ENCODE measurements at places on chromosomes 4 and X. TPM values are rescaled to one million over a fixed set of nuclear protein-coding genes. Genes with fewer than 3 reads are reported as not detected.
A peak's percentile ranks its signal among the peaks of the same experiment; 100 is the strongest.

DNA sequence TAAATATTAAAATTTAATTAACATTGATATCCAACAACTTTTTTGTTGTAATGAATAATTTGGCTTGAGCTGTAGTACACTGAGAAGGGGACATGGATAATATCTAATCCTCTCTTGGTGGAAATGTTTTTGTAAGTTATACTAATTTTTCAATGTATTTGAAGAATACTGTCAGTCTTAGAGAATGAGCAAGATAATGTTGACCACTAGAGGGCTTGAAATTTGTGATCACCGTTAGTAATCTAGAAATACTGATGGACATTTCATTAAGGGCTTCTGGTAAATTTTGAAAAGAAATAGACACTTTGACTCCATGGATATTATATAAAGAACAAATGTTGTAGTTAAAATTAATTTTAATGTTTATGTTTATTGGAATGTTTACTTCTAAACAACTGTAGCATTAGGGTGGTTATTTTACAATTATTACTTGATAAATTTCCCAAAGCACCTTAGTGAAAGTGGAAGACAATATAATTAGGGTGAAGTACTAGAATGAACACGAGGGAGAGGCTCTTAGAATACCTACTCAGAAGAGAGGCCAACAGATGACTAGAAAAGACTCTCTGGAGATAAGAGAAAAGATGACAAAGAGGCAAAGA is 20.0 kb upstream of the CAMK2D start:
- peak; percentile 35 for DNase-seq

DNA sequence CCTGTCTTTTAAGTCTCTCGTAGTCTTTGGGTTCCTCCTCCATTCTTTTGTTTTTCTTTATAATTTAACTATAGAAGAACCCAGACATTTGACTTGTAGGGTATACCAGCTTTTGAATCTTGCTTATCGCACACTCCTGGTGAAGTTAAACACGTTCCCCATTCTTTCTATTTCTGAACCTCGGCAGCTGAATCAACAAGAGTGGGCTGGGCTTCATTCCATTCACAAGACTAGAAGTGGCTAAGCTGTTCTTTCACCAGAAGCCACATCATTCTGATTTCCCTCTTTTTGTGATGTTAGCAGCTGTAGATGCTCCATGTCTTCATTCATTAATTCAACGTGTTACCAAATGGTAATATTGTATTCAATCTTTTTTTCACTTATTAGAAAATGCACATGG is 167.9 kb downstream of the CORIN start:
- DNase-seq = no peak

CLNK gene
- not detected for total RNA-seq

- DNase-seq = peak; percentile 2
These were observed 349.5 kb downstream of the HS3ST1 start for GRCh38 chr4:11079171-11079570.

DGKK gene
- 0.05 TPM for total RNA-seq

DNA sequence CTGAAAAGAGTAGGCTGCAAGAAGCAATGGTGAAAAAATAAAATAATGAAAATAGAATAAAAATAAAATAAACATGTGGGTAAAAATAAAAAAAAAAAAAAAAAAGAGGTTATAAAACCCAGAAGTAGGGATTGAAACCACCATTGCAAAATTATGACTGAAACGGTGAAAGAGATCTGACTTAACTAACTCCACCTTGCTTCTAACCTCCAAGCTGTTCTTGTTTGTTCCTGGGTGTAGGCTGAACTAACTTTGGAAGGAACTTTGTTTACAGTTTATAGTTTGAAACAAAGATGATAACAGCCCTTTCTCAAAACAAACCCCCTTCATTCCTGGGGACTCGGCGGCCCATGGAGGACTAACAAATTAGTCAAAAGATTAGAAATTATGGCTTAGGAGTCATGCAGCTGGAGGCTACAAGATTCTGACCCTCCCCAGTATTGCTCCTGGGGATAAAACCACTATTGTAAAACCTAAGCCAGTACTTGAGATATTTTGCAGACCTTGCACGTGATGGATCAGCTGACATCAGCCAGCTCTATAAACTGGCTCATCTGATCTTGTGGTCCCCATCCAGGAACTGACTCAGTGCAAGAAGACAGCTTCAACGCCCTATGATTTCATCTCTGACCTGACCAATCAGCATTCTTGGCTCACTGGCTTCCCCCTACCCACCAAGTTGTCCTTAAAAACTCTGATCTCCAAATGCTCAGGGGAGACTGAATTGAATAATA is 30.4 kb downstream of the DDX60L start:
- DNase-seq = peak; percentile 95

DNA sequence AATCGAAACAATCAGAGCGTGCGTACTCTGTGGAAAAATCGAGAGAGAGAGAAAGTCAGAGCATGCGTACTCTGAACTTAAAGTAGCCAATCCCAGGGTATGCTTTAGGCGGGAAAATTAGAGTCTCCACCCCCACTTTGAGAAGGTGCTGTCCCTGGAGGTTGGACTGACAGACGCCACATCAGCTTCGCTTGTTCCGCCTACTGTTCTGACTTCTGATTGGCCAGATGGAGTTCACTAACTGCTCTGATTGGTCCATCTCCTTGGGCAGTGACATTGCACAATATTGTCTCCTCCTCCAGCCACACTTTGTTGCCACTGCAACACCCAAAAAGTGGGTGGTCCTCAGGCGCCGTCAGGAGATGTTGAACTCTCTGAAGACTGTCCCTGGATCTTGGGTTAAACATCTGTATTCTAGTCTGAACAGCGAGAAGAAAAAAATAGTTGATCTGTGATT is at the start of gene SSX5:
Gene SSX5, minus strand, starts transcription at position 51 of the 457 bp plus-strand sequence. CDS start 1,437 bp downstream, outside the sequence.
- no peak for DNase-seq
